HS-5 (cell line): ENCODE measurements at places on chromosomes 3 and 15.
A peak's percentile ranks its signal among the peaks of the same experiment; 100 is the strongest.

DNA sequence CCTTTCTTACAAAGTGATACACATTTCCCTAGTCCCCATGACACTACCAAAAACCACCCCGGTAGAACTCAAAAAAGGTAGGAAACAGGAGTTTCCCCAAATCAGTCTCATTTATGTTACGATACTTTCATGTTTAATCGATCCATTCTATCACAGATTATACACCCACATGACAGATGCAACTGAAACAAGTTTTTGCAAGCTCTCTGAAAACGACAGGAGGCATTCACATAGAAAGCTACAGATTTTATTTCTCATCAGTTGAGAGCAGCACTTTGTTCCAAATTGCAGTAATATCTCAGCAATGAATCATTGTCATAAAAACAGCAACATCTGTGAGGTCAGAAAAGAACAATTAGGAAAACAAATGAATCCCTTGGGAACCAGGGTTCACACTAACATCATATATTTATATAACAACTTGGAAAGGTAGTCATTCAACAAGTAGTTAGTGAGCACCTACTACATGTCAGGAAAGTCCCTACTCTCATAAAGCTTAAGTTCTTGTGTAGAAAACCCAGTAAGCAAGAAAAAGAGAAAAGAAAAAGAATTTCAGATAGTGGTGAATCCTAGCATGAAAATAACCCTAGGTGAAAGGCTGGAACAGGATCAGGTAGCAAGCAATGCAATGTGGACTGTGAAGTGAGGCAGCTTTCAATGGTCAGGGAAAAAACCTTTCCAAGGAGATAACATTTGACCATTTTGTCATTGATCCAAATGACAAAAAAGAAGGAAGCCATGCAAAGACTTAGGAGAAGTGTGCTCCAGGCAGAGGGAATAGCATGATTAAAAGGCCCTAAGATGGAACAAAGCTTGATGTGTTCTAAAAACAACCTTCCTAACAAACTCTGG, 8.3 kb downstream of the PLD1 start:
- DNase-seq: peak; percentile 82

- no peak for DNase-seq
These were observed 16.9 kb downstream of the SLC24A1 start for GRCh38 chr15:65638681-65639089.

DNA sequence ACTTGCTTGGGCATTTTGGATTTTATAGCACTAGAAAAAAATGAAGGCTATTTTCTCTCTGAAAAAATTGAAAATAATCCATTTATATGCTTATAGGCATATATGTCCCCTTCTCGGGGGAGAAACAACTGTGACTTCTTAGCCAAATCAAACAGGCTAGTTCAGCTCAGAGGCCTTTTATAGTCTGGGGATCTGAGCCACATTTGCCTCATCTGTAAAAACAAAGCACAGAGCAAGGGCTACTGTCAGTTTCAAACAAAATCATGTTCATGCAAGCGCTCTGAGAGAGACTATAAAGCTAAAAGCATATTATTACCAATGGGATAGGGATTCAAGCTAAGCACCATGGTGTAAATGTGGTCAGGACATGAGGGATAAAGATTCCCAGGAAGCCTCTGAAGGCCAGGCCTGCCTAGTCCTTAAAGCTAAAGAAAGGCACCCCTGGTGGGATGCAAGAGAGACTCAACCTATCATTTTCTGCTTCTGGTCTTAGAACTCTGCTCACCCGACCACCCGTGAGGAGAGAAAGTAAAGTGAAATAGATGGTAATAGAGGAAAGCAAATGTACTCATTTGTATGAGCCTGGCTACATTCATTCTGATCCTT, 51.0 kb upstream of the IL12A start:
- no peak for DNase-seq

DNA sequence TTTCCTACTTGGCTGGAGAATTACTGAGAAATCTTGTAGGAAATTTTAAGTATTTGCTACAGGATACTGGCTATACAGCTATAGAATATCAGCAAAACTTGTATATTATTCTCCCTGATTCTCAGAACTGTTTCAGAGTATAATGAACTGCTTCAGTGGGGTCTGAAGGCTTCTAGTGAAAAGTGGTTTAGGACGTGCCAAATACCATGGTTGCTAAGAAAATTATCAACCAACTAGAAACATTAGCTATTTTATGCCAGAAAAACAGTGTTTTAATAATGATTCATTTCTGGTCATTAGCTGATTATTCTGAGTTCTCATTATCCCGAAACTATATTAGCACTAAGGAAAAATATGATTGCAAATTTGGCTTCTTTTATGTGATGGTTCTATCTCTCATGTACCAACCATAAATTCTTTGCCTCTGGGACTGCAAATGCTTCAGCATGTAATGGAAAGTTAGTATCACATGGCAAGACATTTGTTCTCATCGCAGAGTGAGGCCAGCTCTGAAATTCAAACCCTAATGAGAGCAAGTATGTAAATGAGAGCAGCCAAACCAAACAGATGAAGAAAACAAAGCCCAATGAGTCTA, 11.0 kb upstream of the TSC22D2 start:
- DNase-seq: no peak

GRCh38 chr3:60972599-60972998, 278.7 kb downstream of the FHIT start:
- DNase-seq: no peak

GRCh38 chr3:45178183-45179023, 32.2 kb upstream of the CDCP1 start:
- no peak for DNase-seq

DNA sequence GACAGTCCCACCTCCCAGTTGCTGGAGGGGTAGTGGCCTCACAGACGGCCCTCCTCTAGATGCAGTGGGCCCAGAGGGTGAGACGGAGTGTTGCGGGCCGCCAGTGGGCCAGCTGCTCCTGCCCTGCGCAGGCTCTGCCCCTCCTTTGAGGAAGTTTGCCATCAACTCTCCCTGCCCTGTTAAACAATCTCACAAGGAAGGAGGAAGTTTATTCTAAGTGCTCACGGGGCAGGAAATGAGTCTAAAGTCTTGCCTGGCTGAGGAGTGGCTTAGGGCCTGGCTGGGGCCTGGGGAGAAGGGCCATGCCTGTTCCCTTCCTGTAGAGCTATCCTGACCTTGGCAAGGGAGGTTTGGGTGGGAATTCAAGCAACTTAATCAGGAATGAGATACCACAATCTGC, at the start of gene FAM3D:
TSS of gene FAM3D (minus strand) at position 92 of the 400 bp plus-strand sequence. CDS start 11,211 bp downstream, outside the sequence.
- DNase-seq: no peak

GRCh38 chr3:127413871-127414270, 126.0 kb upstream of the PRR20G start:
- DNase-seq: no peak

- DNase-seq: no peak
These were observed 3.1 kb upstream of the MAN2C1 start for GRCh38 chr15:75371486-75371885.

DNA sequence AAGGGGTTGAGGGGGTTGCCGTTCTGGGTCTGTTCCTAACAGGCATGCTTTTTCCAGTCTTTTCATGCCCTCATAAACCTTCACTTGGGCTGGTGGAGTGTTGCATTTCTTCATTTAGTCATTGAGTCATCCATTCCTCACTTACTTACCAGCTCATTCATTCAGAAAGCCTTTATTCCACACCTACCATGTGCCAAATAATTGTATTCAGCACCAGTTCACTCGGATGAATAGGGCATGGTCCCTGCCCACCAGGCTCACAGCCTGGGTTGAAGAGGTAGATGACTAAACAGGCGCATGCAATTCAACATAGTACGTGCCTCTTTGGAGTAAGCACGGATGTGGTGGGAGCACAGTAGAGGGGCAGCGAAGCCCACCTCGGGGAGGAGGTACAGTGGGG, 35.1 kb upstream of the THSD4 start:
- no peak for DNase-seq

- no peak for DNase-seq
These were observed 167.6 kb upstream of the ST8SIA2 start for GRCh38 chr15:92226020-92226612.

DNA sequence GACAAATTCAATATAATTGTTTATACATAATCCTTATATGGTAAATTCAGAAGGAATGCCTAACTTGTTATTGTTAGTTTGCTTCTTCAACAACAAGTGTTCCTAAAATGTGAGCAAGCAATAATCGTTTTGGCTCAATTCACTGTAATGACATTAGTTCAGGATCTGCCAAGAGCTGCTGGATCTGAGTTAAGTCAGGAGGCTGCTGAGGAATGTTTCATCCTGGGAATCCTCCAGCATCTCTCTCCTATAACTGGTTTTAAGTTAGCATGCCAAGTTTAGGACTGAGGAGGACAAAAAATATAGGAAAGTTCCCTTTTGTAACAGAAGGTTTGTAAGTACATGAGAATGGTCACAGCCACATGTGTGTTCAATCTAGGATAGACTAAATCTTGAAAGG, 4.9 kb upstream of the GTF2A2 start:
- DNase-seq: no peak

DNA sequence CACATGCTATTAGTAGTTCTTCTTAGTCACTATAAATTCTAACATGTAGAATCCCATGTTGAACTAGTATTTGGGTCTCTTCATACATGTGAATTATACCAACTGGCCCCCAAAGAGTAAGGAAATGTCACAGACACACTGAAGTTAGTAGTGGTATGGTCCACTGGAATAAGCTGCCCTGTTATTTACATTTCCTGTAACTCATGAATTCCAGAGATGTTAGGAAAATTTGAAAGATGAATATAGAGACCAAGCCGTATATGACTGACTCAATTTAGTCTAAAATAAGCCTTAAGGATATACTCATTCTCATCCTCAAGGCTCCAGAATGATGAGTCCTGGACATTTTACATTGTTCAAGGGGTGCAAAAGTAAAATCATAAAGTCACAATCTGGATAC, 81.2 kb downstream of the FBXL22 start:
- no peak for DNase-seq

GRCh38 chr3:61814674-61815073, 253.3 kb downstream of the PTPRG start:
- DNase-seq: no peak

DNA sequence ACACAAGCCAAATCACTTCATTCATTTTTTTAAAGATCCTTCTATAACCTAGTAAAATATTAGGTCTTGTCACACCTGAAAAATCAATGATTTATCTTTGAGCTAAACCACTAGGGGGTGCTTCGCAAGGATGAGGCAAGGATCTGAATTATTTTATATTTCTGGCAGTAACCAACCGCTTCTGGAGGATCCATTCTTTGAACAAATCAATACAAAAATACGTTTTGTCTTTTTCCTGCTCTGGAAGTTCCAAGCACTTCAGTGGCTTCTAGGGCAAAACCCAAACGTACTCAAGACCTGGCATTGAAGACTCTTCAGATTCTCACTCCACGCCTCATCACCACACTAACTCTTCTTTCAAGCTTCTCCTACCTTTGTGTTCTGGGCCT, 486 bp downstream of the LSG1 start:
- DNase-seq: no peak

DNA sequence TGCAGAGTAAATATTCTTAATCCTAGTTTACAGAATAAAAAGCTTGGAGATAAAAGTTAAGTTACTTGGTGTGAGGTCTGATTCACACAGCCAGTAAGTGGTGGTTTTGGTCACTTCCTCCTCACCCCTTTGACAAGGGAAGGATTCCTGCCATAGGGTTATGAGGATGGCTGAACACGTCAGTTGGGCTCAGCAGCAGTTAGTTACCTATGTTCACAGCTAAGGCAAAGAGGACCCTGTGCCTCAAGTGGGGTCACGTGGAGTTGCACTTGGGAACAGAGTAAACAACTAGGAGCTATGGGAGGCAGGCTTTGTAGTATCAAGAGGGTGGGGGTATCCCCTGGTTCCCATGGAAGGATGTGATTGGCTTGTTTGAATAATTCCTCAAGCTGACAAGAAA, 232.2 kb downstream of the UBE2E2 start:
- DNase-seq: no peak

DNA sequence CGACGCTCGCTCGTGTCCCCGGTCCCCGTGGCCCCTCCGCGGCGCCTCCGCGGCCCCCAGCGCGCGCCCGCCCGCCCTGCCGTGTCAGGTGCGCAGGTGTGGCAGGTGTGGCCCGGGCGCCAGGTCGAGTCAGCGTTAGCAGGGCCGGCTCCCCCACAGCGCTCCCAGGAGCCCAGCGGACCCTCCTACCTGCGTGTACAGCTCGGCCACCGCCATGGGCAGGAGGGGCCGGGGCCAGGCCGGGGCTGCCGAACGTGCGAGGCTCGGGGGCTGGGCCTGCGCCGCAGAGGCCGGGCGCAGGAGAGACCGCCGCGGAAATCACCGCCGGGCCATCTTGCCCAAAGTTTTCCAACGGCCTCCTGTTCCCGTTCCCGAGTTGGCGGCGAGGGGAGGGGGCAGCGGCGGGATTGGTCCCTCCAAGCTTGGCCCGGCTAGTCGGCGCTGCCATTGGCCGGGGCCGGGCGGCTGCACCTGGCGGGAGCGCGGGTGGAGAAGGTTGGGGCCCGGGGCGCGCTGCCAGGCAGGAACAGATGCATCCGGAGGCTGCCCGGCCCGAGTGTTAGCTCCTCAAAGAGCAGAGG, at the start of gene MYO5C:
TSS of gene MYO5C (minus strand) at position 384 of the 581 bp plus-strand sequence. CDS start at position 216, 168 bp downstream.
- no peak for DNase-seq
